Foreskin keratinocyte (primary cell): ENCODE measurements at places on chromosomes 11 and 22.

DNA sequence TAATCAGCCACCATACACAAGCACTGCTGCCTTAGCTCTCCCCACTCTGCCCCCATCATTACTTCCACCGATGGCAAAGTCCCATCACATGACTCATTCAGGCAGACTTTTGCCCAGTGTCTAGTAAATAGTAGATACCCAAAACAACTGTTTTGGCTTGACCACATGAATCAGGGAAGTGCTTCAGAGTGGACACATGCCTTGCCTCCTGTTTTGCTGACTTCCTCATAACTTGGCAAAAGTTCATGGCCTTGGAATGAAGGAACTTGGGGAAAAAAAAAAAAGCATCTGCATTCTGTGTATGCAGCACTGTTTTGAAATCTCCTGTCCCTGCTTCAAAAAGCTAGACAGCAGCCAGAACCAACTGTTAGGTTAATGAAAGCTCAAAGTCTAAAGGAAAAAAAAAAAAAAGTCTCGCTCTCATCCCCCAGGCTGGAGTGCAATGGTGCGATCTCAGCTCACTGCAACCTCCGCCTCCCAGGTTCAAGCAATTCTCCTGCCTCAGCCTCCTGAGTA, 335.3 kb downstream of the FAM181B start:
- DNase-seq: no peak

GRCh38 chr11:16604794-16605388, 133.6 kb upstream of the C11orf58 start:
- DNase-seq: peak; percentile 42

DNA sequence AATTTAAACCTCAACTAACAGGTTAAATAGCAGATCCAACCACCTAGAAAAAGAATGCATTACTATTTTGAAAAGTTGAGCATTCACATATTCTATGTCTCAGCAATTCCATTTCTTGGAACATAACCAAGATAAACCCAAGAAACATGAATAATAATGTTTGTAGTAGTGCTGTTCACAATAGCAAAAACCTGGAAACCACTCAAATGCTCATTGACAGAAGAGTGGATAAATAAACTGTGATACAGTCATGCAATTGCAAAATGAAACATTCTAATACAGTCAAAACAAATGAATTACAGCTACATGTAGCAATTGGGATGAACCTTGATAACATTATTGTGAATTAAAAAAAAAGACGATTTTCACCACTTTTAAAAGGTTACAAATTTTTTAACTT, 162.8 kb upstream of the TMEM45B start:
- DNase-seq: peak; percentile 39

- DNase-seq: no peak
Measured at GRCh38 chr11:42947405-42947804, 364.4 kb upstream of the API5 start.

DNA sequence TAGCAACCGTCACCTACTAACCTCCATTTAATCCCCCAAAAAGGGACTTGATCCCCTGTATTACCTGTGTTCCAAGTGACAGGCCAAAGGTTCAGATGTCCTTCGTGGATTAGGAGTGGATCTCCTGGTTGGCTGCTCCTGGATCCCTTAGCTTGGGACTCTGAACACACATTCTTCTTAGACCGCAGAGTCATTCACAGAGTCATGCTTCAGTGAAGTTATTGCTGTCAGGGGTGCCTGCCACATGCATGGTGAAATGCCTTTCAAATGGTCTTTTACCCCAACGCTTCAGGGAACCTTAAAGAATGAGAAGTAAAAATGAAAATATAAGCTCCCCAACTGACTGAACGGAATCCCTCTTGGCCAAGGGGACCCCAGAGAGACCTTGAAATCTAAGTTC, 49.1 kb downstream of the ADAMTS8 start:
- no peak for DNase-seq

DNA sequence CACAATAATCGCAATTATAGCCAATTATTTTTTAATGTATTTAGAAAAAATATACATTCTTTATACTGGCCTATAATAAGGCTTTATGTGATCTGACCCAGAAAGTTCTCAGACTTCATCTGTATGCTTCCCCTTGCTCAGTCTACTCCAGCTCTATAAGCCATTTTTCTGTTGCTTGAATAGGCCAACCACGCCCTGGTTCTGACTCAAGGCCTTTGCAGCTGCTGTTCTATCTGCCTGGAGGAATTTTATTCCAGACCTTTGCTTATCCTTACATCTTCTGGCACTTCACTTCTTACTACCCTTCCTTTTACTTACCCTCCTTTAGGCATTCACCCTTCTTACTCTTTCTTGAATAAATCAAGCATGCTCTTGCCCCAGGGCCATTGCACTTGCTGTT, 54.9 kb upstream of the PDE3B start:
- DNase-seq: peak; percentile 23

DNA sequence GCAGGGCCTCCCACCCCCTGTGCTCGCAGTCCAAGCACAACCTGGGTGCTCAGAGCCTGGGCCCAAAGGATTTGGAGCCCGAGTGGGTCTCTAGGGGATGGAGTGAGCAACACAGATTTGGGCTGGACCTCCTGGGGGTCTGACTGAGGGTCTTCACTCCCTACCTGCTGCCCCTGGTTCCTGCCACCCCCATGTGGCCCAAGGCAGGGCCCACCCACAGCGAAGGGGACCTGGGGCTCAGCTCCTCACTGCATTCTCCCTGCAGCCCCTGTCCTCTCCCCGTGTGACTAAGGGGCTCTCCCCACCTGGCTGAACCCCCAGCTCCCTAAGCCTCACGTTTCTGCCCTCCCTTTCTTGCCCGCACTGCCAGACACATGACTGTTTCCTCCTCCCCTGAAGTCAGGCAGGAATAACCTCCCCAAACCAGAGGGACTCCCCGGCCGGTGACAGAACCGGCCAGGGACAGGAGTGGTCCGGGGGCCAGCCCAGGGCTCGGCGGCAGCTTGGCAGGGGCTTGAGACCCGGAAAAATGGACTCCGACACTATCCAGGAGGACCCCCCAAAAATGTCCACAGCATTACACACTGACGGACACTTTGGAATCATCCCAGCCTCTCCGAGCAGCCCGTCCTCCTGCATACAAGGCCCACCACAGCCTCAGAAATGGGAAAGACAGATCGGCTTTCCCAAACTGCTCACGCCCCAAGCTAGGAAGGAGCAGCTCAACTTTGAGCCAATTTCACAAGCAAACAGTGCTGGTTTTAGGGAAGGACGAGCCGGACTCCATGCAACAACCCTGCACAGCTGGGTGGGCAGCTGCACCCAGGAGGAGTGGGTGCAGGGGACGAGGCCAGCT, 57.8 kb downstream of the BRD1 start:
- DNase-seq: no peak

DNA sequence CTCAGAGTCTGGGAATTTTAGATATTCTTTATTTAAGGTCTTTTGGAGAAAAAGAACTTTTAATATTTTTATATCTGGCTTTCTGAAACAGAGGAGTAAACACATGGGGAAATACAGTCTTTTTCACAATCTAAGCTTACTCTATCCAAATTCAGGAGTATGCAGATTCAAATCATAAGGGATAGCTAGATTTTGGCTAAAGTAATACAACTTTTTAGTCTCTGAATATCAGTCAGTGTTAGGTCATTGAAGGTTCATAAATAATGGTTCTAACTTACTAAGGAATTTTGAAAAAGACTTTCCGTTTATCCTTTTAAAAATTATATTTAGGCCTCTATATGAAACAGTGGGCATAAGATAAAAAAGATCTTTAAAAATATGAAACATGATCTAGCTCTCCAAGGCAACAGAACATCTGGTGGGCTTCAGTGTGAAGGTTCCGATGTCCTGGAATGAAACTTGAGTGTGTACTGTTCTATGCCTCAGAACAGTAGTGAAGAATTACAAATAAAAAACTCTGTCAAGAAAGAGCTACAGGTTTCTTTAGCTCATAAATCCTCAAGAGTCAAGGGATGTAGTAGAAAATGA, 165.2 kb upstream of the PDGFD start:
- no peak for DNase-seq

- DNase-seq: peak; percentile 75
Measured at GRCh38 chr11:48148749-48149148, 67.9 kb upstream of the OR4B1 start.

- DNase-seq: no peak
Measured at GRCh38 chr11:13047884-13048283, 38.8 kb downstream of the RASSF10 start.

DNA sequence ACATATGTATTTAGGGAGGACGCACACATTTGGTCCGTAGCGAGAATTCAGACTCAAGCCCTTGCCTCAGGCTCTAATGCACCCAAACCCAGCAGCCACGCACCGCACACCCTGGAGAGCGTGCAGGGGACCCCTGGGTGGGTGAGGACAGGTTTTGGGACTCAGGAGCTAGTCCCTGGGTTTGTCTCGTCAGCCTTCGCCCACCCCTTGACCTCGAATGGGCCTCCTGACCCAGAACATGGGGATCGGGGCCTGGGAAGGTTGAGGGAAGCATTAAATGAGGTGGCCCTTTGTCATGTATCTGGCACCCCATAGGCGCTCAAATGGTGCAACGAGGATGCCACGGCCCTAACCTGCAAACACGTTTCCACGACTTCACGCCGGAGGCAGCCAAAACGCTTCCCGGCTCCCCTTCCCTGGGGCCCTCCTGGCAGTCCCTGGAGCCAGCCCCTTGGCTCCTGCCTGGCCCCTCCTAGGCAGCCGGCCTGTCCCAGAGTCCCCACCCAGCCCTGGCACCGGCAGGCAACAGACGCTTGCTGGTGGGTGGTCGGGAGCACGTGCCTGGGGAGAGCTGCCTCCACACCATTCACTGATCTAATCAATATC, 5.5 kb upstream of the LINC01488 start:
- DNase-seq: no peak

- DNase-seq: no peak
Measured at GRCh38 chr11:65502555-65503367, 3.9 kb downstream of the MALAT1 start.

GRCh38 chr11:37861671-37862070, 1263.6 kb upstream of the RAG2 start:
- DNase-seq: no peak

- DNase-seq: no peak
Measured at GRCh38 chr22:22014285-22014659, 31.7 kb upstream of the TOP3B start.

GRCh38 chr22:32926600-32926999, 125.1 kb downstream of the TIMP3 start:
- DNase-seq: peak; percentile 39

DNA sequence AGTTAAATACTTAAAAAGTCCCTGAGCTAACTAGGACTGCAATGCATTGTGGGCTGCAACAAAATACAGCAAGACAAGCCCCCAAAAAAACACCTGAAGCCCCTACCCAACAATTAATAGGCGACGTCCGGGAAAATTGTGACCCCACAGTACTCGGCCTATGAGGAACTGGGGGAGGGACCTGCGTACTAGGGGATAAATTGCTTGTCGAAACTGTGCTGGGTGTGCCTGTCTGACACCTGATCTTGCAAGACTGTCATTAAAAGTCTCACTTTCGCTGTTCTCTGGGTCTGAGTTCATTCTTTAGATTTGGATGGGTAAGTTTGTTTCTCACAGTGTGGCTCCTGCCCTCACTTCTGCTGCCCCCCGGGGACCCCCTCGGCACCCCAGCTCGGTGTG, 15.2 kb downstream of the TANGO2 start:
- DNase-seq: no peak

- no peak for DNase-seq
Measured at GRCh38 chr11:36383195-36383594, 87.1 kb downstream of the PRR5L start.

DNA sequence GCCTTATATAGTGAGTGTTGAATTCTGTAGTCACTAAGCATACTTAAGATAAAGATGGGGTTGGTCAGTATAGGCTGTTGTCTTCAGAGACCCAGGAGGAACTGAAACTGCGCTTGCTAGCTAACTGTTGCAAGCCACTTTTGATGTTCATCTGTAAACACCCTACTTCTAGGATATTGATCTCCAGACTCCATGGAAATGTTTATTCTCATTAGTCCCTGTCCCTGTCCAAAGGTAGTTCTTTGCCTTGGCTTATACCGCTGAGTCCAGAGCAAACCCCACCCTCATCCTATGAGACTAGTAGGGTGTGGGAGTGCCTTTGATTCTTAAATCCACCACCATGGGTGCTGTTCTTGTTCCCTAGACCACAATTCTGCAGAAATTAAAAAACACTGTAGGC, 36.4 kb downstream of the DEPDC5 start:
- DNase-seq: no peak

- no peak for DNase-seq
Measured at GRCh38 chr11:61071208-61071681, 31.0 kb upstream of the CD5 start.

DNA sequence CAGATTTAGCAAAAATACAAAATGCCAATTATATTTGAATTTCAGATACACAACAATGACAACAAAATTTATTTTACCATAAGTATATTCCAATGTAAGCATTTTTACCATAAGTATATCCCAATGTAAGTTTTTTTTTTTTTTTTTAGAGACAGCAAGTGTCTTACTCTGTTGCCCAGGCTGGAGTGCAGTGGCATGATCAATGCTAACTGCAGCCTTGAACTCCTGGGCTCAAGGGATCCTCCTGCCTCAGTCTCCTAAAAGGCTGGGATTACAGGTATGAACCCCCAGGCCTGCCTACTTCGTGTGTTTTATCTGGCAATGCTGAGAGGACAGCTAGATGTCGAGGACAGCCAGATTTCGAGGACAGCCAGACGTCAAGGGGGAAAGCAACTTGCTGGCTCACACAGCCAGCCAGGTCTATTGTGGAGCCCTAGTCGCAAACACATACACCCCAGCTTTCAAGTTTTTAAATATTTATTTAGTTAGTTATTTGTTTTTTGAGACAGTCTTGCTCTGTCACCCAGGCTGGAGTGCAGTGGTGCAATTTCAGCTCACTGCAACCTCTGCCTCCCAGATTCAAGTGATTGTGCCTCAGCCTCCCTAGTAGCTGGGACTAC, 1.1 kb upstream of the SERPING1 start:
- no peak for DNase-seq

GRCh38 chr11:5486003-5486402, 2.5 kb upstream of the OR52D1 start:
- DNase-seq: no peak

DNA sequence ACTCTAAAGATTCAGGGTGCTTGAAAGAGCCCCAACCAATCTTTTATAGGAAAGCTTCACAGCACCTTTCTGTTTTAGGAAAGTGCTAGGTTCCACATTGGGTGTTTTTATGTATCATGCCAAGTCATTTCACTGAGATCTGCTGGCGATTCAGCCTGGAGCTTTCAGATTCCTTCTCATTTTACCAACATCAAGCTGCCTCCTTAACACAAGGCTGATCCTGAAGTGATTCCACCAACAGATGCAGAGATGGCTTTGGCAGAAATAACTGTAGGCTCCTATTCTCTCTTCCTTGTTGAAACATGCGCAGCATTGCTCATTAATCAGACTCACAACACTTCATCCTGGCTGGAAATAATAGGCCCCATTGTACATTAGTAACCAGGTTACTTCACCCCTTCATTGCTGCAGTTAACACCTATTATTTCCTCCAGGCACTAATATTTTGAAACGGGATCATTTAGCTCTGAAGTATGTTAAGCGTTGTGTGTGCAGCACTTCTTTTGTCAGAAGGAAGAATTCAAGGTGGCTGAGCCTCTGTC, 89.0 kb downstream of the OPCML start:
- peak; percentile 46 for DNase-seq

DNA sequence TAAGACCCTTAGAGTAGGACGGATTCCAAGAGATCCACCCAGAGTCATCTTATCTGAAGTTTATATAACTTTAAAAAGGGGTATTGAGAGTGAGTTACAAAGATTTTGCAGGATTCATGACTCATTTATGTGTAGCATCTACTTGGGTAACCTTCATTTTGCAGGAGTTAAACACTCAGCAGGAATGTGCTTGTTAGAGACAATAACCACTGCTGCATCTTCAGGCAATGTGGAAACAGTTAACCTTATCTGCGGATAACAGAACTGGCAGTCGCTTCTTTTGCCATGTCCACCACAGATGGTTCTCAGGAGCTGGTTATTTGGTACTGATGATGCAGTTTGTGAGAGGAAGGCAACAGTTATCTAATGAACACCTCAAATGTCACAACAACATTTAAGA, 417.9 kb upstream of the DDI1 start:
- DNase-seq: peak; percentile 19
